Airway epithelial cell (primary cell): ENCODE measurements at places on chromosomes 13 and 19. TPM values are rescaled to one million over a fixed set of nuclear protein-coding genes. Genes with fewer than 3 reads are reported as not detected.

Gene ELSPBP1
- total RNA-seq, result not detected in 2 replicates

Gene ZNF222
- 1.3 and 4.5 TPM in 2 replicates for total RNA-seq

Gene PKN1
- 6.8 and 10.6 TPM in 2 replicates for total RNA-seq

Gene RUBCNL
- total RNA-seq, result not detected in 2 replicates

Gene MAP3K10
- 6.0 and 8.5 TPM in 2 replicates for total RNA-seq

Gene ADGRE3
- total RNA-seq, result not detected in 2 replicates

Gene SPTBN4
- 0.07 and 0.28 TPM in 2 replicates for total RNA-seq

Gene C5AR1
- 0.35 and 0.65 TPM in 2 replicates for total RNA-seq

Gene GFY
- not detected in 2 replicates for total RNA-seq

Gene ATXN8OS
- total RNA-seq, result not detected in 2 replicates

Gene KCTD4
- total RNA-seq, result 0.09 TPM in 1 of 2 replicates, not detected in the other

Gene FRY
- 0.56 and 0.85 TPM in 2 replicates for total RNA-seq

Gene SUPT20H
- 17.7 and 29.3 TPM in 2 replicates for total RNA-seq

Gene TNNT1
- total RNA-seq, result 12.3 and 18.7 TPM in 2 replicates

Gene OLFM2
- total RNA-seq, result 4.3 and 4.5 TPM in 2 replicates

Gene NLRP7
- not detected in 2 replicates for total RNA-seq

Gene ZNF600
- 3.0 and 5.8 TPM in 2 replicates for total RNA-seq

Gene ZNF208
- 0.49 and 3.4 TPM in 2 replicates for total RNA-seq

Gene RFPL4AL1
- not detected in 2 replicates for total RNA-seq

Gene BABAM1
- 69.9 and 76.7 TPM in 2 replicates for total RNA-seq

Gene METTL21C
- total RNA-seq, result not detected in 2 replicates

Gene KLF12
- 2.1 and 4.2 TPM in 2 replicates for total RNA-seq

Gene FXYD1
- total RNA-seq, result not detected in 2 replicates

Gene NKPD1
- 2.3 and 2.6 TPM in 2 replicates for total RNA-seq

Gene ZNF302
- 5.0 and 5.5 TPM in 2 replicates for total RNA-seq

Gene RGCC
- 12.1 and 16.1 TPM in 2 replicates for total RNA-seq

Gene OR7A5
- total RNA-seq, result not detected in 2 replicates

Gene CATSPERD
- not detected in 2 replicates for total RNA-seq

Gene ZNF576
- 10.9 and 12.2 TPM in 2 replicates for total RNA-seq

Gene ZFP36
- total RNA-seq, result 43.6 and 79.2 TPM in 2 replicates

Gene CLDND2
- total RNA-seq, result not detected in 2 replicates

Gene KCNJ14
- total RNA-seq, result 0.05 and 0.42 TPM in 2 replicates

Gene FBXO17
- 16.1 and 19.0 TPM in 2 replicates for total RNA-seq

Gene SIGLEC8
- total RNA-seq, result not detected in 2 replicates

Gene RNF17
- total RNA-seq, result not detected in 2 replicates

Gene ZNF358
- 26.9 and 30.2 TPM in 2 replicates for total RNA-seq

Gene HSPB6
- 0.35 TPM in 1 of 2 replicates, not detected in the other for total RNA-seq

Gene TRPM4
- total RNA-seq, result 19.6 and 20.2 TPM in 2 replicates

Gene PSPN
- total RNA-seq, result 0.19 and 1.4 TPM in 2 replicates

Gene GRAMD1A
- total RNA-seq, result 38.8 and 39.9 TPM in 2 replicates

Gene CD70
- 0.35 TPM in 1 of 2 replicates, not detected in the other for total RNA-seq

Gene SIGLEC9
- not detected in 2 replicates for total RNA-seq

Gene MYPOP
- total RNA-seq, result 1.2 and 3.2 TPM in 2 replicates

Gene KEAP1
- total RNA-seq, result 48.5 and 52.1 TPM in 2 replicates

Gene TMEM59L
- not detected in 2 replicates for total RNA-seq

Gene PRPF31
- total RNA-seq, result 61.1 and 69.6 TPM in 2 replicates

Gene CIRBP
- 193 and 255 TPM in 2 replicates for total RNA-seq

Gene CRB3
- 30.4 and 36.9 TPM in 2 replicates for total RNA-seq

Gene NTN5
- not detected in 2 replicates for total RNA-seq

Gene ACP7
- 1.4 and 1.8 TPM in 2 replicates for total RNA-seq

Gene TYROBP
- not detected in 2 replicates for total RNA-seq

Gene FCGBP
- 0.23 and 0.49 TPM in 2 replicates for total RNA-seq

Gene USF2
- total RNA-seq, result 63.3 and 75.7 TPM in 2 replicates

Gene ZNF846
- 4.7 and 6.9 TPM in 2 replicates for total RNA-seq

Gene KLK7
- 60.4 and 65.1 TPM in 2 replicates for total RNA-seq

Gene CYP2F1
- 0.07 TPM in 1 of 2 replicates, not detected in the other for total RNA-seq

Gene CLDN10
- total RNA-seq, result 0.78 and 1.7 TPM in 2 replicates

Gene AXL
- total RNA-seq, result 73.9 and 87.1 TPM in 2 replicates
